ELR (cell line): ENCODE measurements at places on chromosomes 1 and 21.

- peak; percentile 33 for DNase-seq
These were observed 13.1 kb downstream of the ACTN2 start for GRCh38 chr1:236699366-236699765.

DNA sequence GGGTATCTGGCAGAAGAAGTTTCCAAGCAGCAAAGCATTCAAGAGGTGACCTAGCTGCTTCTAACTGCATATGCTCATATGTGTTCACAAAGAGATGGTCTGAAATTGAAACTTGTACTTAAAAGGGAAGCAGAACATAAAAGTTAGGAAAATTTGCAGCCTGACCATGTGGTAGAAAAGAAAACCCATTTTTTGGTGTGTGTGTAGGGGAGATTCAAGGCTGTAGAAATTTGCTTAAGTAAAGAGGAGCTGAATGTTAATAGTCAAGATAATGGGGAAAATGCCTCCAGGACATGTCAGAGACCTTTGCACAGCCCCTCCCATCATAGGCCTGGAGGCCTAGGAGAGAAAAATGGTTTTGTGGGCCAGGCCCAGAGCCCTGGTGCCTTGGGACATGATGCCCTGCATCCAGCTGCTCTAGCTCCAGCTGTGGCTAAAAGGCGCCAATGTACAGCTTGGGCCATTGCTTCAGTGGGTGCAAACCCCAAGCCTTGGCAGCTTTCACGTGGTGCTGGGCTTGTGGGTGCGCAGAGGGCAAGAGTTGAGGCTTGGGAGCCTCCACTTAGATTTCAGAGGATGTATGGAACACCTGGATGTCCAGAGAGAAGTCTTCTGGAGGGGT, 54.9 kb downstream of the DHRS3 start:
- DNase-seq = no peak

DNA sequence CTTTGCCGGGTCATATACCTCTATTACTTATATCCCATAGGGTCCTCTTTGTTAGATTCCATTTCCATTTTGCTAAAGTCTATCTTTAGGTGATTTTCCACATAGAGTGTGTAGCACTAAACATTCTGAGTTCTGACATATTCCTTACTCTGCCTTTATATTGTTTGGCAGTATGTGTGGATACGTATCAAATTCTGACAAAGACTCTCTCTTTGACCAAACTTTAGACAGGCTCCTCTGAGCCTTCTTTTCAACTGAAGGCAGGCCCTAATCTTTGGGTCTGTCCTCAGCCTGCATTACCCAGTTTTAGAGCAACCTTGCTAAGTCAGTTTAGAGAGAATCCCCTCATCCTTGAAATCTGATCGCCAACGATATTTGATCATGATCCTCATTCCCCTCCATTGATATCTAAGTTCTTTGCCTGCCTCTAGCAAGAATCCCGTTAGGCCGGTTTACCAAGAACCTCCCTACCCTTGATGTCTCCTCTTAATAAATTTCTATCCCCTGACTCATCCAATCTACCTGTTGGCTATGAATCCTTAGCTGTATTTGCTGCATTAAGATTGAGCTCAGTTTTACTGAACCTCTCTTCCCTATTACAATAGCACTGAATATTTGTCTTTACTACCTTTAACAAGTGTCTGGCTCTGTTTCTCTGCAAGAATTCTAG, 10.4 kb upstream of the PPT1 start:
- DNase-seq = no peak

DNA sequence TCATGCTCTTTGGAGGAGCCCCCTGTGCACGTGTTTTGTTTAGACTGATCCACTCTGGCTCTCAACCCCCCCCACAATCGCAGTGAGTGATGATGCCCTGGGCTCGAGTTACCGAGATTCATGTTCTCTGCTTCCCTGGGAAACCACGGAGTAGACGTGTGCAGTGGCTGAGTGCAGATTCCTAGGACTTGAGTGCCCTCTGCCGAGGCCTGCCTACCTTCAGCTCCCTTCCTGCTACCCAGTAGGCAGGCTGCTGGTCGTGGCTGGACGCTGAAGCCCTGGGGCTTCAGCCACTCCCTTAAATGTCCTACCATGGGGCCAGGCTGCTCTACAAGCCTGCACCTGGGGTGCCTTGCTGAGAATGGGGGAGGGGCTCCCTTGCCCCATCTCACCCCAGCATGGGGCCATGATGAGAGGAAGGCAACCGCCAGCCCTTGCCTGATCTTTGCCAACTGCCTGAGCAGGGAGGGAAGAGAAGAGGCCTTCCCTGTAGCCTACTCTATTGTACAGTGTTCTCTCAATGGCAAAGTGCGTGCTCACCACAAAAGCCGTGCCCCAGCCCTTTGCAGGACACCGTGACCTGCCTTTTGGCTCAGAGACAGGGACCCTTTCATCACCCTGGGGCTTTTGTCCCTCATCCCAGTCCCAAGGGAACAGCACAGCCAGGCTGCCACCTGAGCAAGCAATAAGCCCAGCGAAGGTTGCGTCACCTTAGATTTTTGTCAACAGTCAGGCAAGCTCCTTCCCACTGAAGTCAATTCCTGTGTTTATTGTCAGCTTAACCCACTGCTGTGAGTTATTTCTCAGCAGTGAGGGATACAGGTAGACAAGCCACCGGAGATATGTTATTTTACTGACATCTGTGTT, 4.1 kb upstream of the GRIK3 start:
- peak; percentile 25 for DNase-seq

DNA sequence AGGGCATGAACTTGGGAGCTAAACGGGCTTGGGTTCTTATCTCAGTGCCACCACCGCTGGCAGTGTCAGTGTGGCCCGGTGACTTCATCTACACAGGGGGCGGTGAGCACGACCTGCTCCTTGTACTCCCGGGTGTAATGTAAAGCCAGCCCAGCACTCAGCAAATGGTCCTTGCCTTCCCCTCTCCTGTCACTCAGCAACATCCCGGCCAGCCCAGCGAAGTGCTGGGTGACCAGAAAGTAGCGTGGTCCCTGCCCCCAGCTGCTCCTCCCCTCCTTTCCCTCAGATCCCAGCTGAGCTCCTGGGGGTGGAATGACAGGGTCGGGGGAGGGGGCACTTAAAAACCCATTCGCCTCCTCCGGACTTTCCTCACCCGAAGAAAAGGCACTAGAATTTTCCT, 7.2 kb downstream of the KCNN3 start:
- no peak for DNase-seq

- DNase-seq = no peak
These were observed 62.6 kb downstream of the ALG14 start for GRCh38 chr1:95010158-95010557.

DNA sequence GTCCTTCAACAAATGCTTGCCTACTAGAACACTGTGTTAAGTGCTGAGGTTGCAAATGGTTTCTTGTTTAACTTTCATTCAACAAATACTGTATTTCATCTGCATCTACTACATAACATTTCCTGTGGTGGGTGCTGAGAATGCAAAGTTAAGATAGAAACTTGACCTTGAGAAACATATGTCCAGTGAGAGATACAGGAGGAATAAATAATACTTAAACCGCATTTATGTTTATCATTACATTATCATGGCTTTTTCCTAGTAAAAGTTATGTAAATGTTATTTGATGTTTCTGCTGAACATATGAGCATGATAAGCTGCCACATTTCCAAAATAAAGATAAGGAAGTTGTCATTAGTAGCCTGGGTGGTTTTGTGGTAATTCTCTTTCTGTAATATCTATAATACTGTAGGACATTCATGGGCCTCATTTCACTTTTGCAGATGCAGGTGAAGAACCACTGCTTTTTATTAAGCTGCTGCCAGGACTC, 590.4 kb downstream of the PLPP3 start:
- no peak for DNase-seq

GRCh38 chr1:224219612-224220059, 36.6 kb downstream of the DEGS1 start:
- no peak for DNase-seq

DNA sequence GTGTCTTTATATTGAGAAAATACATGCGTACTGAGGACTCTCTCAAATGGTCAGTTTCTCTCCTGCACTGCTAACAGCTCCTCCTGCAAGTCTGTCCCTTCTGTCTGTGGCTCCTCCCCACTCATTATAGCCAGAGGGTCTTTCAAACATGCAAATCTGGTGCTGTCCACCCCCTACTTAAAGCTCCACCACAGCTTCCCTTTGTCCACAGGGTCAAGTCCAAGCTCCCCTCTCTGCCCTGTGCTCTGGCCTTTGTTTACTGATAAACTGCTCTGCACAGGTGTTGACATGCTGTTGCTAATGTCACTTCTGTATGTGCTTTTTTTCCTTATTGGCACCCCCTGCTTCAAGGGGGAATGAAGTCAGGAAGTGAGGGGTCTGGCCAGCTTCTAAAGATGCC, 47.7 kb upstream of the GPR37L1 start:
- no peak for DNase-seq

DNA sequence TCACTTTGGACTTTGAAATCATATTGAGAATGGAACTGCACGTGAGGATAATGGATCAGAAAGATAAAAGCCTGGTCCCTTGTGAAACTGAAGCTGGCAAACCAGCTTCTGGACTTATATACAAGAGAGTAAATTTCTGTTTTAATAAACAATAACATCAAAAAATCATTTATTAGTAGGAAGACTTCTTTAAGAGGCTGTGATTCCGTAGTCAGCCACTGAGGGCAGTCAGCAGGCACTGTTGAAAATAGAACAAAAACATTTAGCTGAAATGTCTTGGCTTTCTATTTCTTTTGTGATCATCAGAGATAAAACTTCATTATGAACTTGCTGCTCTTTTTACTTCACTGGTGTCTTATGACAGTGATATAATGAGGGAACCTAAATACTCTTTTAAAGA, 489.4 kb downstream of the PCP4 start:
- DNase-seq = no peak

DNA sequence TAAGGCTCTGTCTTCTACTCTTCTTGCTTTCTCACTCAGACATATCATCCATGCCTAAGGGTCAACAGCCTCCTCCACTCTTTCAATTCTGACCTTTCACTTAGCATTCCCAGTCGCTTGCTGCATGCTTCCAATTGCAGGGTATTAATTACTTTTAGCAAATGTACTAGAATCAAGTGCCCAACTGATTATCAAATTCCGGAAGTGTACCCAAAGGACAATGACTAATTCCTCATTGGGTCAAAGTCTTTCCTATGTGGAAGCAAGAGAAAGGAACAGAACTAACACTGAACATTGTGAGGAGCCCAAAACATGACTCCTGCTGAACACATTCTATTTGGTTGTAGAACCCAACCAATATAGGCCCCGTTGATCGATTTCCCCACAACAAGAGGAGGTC, 101.8 kb downstream of the APP start:
- no peak for DNase-seq

- DNase-seq = no peak
These were observed 21.2 kb downstream of the RCSD1 start for GRCh38 chr1:167651161-167651693.
